ENCODE measurements at places on chromosomes 1 and 21. TPM values are rescaled to one million over a fixed set of nuclear protein-coding genes. Genes with fewer than 3 reads are reported as not detected.

S100A14 gene
- total RNA-seq = not detected

ATP1A2 gene
- 0.13 TPM for total RNA-seq

RHBDL2 gene
- not detected for total RNA-seq

ZFYVE9 gene
- 28.1 TPM for total RNA-seq

MIXL1 gene
- total RNA-seq = not detected

SPRR2D gene
- total RNA-seq = not detected

GRCh38 chr1:246508897-246509688, 2.0 kb upstream of the SMYD3 start:
- no peak for DNase-seq

GRCh38 chr1:55007625-55008024, 8.9 kb downstream of the BSND start:
- DNase-seq = peak; percentile 89

DNA sequence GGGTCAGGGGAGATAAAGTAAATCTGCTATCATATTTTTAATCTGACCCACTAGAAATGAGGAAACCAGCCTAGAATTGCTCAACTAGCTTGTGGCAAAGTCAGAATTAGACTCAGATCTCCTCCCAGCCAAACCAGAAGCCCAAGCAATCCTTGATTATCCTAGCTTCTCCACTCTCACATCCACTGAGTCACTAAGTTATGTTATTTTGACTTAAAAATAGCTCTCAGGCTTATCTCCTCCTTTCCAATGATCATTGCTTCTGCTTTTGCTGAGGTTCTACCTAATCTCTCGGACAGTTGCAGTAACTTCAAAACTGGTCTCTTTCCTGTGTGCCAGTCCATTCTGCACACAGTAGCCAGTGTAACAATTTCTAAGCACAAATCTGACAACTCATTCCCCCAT, 22.9 kb downstream of the OVAAL start:
- DNase-seq = peak; percentile 81

DNA sequence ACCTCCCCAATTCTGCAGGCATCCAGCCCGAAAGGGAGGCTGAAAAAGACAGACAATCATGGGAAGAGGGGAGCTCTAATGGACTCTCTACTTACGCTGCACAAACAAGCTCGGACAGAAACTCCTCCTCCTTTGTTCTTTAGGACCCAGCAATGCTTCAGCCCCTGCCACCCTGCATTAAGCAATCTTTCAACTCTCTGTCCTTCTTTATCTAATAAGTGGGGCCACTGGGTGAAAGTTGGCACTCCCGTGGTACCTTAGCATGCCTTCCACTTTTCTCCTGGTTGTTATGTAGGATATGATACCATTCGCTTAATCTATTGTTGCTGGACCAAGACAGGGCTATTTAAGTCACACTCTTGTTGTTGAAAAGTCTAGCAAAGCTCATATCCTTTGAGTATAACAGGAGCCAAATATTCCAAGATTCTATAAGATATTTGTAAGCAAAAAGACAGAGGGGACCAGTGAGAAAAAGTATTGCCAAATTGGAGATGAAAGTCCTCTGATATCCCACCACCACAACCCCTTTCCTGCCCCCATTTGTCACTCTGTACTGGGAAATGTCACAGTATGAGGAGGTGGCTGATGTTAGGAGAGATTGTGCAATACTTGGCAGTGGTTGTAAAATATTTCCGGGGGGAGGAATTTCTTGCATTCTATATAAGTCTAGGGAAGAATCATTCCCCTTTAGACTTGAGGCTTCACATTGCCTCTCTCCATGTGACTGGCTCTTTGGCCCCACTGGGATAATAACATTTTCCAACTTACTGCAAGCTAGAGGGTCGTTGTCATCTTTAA, 137.3 kb upstream of the GJB5 start:
- DNase-seq = no peak

DNA sequence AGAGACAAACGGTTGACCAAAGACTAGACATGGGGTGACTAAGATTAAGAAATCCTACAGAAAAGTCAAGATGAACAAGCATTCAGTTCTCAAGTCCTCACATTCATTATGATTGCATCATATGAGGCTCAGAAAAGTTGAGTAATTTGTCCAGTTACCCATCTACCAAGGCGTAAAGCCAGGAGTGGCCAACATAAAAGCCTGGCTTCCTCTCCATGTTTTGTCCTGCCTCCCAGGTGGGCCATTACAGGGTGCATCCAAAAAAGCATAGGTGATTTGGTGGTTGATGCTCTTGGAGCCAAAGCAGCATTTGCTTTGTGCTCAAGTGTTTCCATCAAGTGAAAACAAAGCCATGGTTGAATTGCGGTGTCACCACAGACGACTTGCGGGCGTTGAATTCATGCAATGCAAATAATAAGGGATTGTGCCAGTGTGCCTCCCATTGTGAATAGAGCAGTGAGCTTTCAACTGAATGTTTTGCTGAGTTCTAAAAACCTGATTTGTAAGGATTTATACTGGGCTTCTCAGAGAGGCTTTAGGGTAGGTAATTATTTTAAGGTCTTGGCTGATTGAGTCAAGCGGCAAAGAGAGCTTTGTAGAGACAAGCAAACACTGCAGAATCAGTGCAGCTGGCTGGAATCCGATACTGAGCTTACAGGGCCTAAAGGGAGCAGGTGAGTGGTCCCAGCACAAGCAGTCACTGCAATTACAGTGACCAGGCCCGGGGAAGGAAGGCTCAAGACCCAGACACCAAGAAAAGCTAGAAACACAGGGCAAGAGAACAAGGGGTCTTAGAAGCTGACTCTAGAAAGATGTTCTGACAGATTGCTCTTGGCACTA, 54.1 kb downstream of the KCNJ15 start:
- peak; percentile 88 for DNase-seq

- DNase-seq = peak; percentile 33
These were observed 476.3 kb upstream of the RUNX1 start for GRCh38 chr21:35525443-35525842.

- no peak for DNase-seq
These were observed 642 bp downstream of the MLLT11 start for GRCh38 chr1:151060657-151061421.

- DNase-seq = no peak
These were observed 15.3 kb downstream of the SMIM12 start for GRCh38 chr1:34844252-34844634.

DNA sequence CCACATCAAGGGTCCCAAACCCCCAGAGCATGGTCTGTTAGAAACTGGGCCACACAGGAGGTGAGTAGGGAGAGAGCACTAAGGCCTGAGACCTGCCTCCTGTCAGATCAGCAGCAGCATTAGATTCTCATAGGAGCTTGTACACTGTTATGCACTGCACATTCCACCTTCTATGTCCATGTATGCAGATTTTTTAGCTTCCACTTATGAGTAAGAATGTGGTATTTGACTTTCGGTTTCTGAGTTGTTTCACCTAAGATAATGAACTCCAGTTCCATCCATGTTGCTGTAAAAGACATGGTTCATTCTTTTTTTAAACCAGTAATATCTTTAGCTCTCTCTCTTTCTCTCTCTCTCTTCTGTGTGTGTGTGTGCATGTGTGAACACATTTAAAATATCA, 663 bp upstream of the GBP6 start:
- DNase-seq = peak; percentile 15

GRCh38 chr1:160209321-160210046, 4.3 kb downstream of the PEA15 start:
- DNase-seq = peak; percentile 50

DNA sequence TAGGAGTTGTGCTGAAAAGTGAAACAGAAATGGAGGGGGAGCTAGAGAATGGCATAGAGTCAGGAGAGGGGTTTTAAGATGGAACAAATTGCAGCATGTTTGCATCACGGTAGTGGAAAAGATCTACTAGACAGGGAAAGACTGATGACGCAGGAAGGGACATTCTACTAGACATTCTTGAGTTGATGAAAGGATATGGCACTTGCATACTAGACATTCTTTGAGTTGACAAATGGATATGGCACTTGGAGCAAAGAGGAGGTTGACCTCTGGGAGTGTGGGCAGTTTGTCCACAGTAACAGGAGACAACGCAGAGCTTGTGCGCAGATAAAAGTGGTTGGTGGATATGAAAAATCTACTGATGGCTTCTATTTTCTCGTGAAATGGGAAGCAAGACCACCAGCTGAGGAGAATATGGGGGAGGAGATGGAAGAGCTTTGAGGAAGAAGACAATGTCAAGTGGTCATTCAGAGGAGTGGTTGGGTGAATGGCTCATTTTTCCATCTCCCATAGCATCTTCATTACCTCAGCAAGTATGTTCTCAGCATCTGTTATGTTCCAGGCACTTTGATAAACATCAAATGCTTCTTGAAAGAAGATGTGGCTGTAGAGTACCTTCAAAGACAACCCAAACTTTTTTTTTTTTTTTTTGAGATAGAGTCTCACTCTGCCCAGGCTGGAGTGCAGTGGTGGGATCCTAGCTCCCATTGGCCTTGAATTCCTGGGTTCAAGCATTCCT, 2.4 kb upstream of the CTPS1 start:
- peak; percentile 37 for DNase-seq

GRCh38 chr1:233485385-233485784, 128.5 kb upstream of the KCNK1 start:
- no peak for DNase-seq

- DNase-seq = no peak
These were observed 460.5 kb upstream of the ADGRL2 start for GRCh38 chr1:81340239-81340638.

DNA sequence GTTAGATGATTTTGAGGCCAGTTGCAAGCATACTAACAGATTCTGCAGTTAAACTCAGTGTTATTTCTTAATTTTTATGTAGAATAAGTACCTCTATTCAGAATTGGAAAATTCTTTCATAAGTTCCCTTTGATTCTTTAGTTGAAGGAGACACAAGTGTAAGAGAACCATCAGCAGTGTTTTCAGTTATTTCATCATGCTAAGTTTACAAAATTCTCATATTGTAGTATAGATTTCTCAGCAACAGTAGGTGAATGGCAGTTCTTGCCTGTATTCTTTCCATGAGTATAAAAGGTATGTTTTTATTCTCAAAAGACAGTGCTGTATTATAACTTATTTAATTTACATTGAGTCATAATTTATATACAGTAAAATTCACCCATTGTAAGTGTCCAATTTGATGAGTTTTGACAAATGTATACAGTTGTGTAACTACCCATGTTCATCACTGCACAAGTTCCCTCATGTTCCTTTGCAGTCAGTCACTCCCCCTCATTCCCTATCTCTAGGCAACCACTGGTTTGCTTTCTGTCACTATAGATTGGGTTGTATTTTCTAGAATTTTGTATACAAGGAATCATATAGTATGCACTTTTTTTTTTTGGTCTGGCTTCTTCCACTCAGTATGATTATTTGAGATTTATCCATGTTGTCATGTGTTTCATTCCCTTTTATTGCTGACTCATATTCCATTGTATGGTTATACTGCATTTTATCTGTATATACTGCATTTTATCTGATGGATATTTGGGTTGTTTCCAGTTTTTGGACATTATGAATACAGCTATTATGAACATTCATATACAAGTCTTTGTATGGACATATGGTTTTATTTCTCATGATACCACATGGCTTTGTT, 3.9 kb downstream of the RPS6KC1 start:
- no peak for DNase-seq

DNA sequence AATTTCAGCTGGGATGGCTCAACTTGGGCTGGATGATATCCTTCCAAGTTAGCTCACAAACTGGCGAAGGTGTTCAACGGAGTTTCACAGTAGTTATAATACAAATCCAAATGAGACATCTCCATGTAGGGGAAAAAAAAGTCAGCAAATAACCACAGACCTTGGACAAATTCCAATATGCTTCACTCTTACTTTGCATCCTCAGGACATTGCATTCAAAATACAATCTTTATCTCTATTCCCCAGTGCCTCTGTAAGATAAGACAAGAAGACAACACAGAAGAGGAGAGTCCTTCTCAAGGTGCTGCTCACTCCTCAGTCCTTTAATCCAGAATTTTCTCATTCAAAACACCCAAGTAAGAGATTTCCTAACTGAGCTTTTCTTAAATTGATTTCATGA, 1797.7 kb downstream of the MRPL39 start:
- DNase-seq = no peak

DNA sequence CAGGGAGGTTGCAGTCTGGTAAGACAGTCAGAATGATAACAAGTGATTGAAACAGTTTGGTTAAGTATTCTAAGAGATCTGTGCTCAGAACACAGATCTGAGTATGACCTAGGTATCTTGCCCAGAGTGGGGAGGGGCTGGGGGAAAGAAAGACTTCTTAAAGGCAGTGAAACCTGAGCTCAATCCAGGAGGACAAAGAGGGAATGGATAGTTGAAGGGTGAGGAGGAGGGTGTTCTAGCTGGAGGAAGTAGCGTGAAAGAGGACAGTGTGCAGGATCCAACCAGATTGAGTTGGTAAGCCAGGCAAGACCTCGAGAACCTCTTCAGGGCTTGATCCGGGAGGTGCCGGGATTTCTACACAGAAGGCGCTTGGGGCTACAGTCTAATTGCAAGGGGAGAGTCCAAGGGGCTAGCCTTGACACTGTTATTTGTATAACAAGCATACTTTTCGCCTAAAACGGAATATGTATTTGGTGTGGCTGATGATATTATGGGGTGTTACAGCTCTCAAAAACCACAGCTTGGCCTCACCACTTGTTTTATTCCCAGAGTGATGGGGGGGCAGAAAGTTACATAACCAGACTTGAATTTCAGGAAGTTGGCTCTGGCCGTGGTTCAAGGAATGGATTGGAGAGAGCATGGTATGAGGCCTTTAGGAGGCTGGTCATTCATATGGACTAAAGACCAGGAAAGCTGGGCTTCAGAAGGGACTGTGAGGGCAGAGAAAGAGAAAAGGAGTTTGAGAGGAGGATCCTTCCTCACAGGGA, 19.1 kb downstream of the RCSD1 start:
- no peak for DNase-seq

GRCh38 chr21:42030311-42030710, 20.2 kb upstream of the ZBTB21 start:
- no peak for DNase-seq

GRCh38 chr1:89529196-89529595, 4.6 kb downstream of the LRRC8B start:
- no peak for DNase-seq

GRCh38 chr1:186762653-186763052, 66.1 kb upstream of the PLA2G4A start:
- no peak for DNase-seq

- no peak for DNase-seq
These were observed 199.1 kb downstream of the USP25 start for GRCh38 chr21:15928686-15929425.

DNA sequence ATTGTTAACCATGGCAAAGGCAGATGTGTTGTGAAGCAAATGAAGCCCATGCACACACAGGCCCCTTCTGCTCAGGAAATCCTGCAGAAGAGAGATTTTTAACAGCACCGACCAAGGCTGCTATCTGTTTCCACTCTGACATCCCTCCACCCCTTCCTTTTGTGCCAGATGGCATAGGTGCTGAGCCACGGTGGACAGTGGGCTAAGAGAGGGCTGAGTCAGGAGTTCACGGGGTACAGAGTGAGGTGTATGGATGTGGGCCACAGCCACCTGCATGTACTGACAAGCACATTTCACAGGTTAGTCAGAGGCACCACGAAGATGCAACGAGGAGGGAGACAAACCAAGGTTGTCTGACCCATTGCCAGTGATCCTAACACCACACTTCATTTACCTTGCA, 9.5 kb downstream of the RSPH1 start:
- DNase-seq = no peak

Data from GM23248 (cell line).